ENCODE measurements at places on chromosomes 7 and 10.

DNA sequence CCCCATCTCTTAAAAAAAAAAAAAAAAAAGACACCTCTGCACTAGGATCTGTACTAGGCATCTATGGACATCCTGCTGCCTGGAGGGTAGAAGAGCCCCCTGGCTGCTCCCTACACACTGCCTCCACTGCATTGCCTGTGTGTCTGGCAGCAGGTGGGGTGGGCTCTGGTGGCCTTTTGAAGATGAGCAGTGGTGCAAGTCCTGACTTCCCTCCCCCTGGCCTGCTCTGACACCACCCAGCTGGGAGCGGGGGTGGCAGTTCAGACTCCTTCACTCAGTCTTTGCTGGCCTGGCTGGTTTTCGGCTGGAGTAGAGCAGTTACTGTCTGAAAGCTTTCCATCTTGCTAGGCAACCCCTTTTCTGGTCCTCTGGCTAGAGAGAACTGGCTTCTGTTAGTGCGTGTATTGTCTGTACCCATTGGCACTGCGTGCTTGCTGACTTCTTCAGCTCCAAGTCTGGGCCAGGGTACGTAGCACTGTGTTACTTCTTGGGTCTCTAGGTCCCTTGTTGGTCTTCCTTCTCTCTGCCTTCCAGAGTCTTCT lies 17.6 kb downstream of the C10orf62 start:
- DNase-seq = no peak

- DNase-seq = no peak
Observed at GRCh38 chr7:131538071-131538812, 18.2 kb downstream of the PODXL start.

DNA sequence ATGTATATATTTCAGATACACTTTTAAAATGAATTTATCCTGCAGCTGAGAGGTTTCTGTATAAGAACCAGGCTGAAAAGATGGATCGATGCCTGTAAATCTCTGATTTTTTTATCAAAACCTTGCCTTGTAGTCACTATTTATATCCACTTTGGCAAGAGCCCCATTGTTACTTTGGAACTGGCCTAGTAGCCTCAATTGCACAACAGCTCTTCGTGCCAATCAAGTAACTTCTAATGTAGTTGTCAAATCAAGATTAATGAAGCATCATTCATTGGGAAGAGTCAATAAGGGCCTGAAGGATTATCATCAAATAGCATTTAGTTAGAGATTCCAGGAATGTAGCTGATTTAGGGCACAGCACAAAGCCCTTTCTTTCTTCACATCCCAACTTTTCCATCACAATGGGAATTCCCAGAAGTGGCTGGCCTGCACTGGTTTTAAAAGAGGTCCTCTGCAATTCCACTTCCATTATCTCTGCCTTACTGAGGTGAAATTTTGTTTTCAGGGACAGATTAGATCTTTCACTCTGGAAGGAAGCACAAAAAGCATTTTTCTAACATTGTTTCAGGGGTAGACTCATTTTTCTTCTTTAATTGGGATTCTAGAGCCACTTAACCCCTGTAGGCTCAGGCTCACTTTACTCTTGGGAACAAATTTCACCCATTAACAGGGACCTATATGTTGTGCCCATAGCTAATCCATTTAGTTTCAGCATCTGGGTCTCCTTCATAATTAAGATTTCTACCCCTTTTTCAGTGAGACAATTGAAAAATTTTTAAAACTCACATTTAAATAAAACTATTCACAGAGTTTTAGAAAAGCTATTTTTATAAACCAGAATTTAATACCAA lies 97.8 kb downstream of the CALCR start:
- DNase-seq = no peak

GRCh38 chr10:9910446-9910845 lies 1107.2 kb upstream of the CELF2 start:
- DNase-seq = no peak

- no peak for DNase-seq
Observed at GRCh38 chr10:33227489-33227888, 107.0 kb downstream of the NRP1 start.

DNA sequence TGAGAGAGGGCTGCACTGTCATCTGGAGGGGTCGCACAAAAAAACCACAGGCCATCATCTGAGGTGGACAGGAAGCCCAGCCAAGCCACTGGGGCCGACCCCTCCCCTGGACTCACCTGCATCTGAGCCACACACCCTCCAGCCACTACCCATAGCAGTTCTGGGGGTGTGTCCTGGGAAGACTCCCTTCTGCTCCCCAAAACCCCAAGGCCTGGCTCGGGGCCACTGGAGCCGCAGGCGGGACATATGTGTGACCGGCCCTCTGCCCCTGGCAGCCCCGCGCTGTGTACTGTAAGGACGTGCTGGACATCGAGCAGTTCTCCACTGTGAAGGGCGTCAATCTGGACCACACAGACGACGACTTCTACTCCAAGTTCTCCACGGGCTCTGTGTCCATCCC lies 90.1 kb downstream of the RGS10 start:
- DNase-seq = no peak

- DNase-seq = peak; percentile 9
Observed at GRCh38 chr10:99337311-99337811, 8.2 kb downstream of the CNNM1 start.

DNA sequence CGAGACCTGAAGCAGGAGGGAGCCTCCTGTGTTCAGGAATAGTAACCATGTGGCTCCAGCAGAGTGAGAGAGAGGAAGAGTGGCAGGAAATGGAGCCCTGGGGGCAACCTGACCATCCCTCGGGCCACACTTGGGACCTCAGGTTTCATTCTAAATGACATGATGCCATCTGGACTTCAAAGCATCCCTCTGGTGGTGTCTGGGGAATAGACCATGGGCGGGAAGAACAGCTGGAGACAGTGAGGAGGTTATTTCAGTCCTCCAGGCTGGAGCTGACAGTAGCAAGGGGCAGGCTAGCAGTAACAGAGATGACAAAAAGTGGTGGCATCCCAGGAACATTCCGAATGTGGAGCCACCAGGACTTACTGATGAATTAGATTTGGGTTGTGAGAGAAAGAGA lies 44.8 kb downstream of the AKR1B1 start:
- DNase-seq = no peak

DNA sequence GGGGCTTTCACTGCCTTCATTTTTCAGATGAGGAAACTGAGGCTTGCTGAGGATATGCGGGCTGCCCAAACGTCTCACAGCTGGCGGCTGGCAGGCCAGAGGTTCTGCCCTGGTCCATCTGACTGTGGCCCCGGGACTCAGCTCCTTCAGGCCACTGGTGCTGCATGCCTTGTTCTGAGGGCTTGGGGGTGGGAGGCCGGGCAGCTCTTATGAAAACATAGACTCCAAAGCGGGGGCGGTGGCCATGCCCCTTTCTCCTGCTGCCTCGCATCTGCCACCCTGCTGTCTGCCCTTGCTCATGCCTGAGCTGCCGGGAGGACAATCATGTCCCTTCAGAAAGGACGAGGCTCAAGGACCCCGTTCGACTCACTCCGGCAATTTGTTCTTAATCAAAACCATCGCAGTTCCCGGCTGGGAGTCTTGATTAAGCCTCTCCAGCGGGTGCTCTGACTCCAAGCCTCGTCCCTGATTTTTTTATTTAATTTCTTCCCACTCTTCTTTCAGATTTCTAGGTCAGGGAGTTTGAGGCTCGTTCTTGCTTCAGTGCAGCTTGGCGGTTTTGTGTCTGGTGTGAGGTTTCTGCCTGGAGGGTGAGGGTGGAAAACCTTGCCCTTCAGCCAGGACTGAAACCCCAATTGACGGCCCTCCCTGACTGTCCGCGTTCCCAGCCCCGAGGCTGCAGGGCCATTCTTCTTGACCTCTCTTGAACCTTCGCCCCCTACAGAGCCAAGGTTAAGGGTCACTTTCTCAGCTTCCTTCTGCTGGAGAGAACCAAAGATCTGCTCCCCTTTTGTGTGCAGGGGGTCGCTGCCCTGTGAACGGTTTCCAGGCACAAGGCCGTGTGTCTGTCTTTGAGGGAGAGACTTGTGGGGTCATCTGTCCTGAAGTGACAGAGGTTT lies 120.8 kb downstream of the DNAJB6 start:
- no peak for DNase-seq

DNA sequence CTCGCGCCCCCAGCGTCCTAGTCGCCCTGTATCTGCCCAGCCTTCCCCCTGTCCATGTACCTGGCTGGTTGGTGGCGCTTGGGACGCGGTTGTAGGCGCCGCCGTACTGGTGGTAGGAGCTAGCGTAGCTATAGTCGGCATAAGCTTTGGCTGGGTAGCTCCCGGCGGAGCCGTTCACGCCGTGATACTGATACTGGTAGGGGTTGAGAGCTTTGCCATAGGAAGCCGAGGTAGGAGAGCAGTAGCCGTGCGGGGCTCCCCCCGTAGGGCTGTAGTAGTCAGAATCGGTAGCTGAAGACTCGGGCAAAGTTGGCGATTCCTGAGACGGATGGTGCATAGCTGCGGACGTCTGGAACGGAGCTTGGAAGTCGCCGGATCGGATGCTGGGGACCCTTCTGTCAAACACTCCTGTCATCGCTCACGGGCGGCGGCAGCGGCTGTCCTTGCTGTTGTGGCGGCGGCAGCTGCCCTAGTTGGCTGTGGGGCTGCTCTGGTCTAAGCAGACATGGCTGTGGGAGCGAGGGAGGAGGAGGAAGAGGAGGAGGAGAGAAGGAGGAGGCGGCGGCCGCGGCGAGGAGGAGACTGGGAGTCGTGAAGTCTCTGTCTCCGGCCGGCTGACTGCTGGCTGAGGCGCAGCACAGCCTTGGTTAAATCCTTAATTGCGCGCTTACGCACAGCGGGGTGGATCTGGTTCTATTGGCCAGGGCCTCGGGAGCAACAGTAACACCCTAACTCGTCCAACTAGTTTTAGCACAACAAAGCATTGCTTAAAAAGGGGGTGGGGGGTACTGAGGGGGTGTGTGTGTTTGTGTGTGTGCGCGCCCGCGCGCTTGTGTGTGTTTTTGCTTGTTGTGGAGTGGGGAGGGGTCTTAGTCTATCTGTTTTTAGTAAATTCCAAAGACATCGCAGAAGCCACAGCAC lies at the start of gene DLX5:
Gene DLX5 (minus strand): TSS at position 623 of the 921 bp plus-strand sequence. CDS start 208 bp downstream, at position 415.
- no peak for DNase-seq

GRCh38 chr10:69483963-69484362 lies 32.7 kb downstream of the TSPAN15 start:
- DNase-seq = peak; percentile 45

- no peak for DNase-seq
Observed at GRCh38 chr10:104694074-104694473, 53.0 kb downstream of the SORCS3 start.

- no peak for DNase-seq
Observed at GRCh38 chr10:112666094-112666493, 219.1 kb downstream of the VTI1A start.

- no peak for DNase-seq
Observed at GRCh38 chr7:7702826-7703225, 15.6 kb downstream of the RPA3 start.

DNA sequence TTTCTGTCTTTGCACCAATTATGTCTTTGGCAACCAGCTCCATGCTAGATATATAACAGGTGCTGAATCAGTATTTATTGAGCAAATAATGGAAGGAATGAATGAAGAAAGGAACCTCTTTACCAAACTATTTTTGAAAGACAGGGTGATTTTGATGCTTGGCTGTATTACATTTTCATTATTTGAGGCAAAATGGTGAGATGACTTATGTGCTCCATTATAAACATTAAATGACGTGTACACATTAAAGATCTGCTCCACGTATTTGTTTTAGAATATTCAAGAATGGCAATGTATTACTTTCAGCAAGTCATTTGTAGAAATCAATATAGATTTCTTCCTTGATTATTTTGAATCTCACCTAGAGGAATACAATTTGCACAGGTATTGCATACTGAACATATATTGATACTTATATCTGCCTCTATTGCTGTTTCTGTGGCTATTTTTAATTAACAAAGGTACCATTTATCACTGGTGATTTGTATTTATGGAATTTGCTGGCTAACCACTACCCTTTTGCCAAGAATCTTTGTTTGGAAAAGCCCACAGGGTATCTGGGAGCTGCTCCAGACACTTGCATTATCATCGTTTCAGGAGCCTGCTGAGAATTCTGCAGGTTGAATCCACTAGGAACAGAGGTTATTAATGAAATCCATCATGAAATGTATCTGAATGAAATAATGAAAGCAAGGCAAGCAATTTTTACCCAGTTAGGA lies 92.2 kb downstream of the SEMA3C start:
- DNase-seq = no peak

DNA sequence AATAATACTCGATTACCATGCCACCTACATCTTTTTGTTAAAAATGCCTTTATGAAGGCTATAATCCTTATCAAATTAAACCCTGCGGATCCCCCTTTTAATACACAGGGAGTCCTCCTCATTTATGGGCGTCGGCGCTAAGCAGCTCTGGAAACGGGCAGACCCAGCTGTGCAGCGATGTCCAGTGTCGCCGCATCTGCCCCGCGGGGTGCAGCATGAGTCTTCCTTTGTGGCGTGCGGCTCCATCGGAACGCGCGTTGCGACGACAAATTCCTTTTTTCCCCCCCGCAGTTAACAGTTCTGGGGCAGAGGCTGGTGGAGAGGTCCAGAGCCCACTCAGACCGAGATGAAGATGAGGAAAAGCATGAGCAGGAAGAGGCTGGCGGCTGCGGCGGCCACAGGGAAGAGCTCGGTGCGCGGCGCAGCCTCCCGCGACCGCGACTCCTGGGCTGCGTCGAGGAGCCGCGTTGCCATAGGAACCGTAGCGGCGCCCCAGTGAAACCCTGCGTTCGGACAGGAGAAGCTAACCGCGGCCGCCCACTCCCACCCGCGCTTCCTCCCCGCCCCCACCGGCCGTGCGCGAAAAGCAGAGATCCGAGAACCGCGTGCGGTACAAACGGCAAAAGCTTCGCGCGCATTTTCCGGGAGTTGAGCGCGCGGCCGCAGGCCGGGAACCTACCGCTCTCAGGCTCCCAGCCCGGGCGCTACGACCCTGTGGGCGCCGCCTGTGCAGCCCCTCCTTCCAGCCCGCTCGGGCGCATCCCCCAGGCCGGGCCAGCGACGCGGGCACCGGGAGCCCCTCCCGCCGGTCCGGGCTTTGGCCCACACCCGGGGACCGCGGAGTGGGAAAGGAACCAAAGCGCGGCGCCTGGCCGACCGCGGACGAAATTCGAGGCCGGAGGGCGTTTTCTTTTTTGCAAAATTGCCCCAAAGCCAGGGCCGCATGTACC lies 130.6 kb downstream of the SPAG6 start:
- peak; percentile 23 for DNase-seq

DNA sequence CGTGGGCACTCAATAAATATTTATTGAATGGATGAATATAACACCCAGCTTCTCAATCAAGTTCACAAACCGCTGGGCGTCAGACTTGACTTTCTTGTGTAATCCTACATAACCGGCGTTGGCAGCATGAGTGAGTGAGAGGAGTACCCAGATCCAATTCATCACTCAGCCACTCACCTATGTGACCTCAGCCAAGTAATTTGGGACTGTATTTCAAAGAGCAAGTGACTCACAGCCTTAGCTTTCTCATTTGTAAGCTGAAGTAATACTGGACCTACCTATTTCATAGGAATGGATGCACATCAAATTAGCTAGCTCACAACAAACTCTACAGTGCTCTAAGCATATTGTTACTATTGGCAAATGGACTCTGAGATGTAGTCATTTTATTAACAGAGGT lies 53.8 kb upstream of the FAM204A start:
- DNase-seq = no peak

GRCh38 chr10:113438652-113439051 lies 114.2 kb upstream of the HABP2 start:
- peak; percentile 25 for DNase-seq

- DNase-seq = no peak
Observed at GRCh38 chr10:126234630-126235029, 153.6 kb downstream of the ADAM12 start.

GRCh38 chr7:29794959-29795629 lies 11.2 kb upstream of the WIPF3 start:
- DNase-seq = no peak

All from mesenchymal stem cell (in vitro differentiated cells and primary cell).